Urinary bladder (tissue), 4 donors: ENCODE measurements at places on chromosomes 3 and 15.

GRCh38 chr15:62165104-62165792, at the start of gene C2CD4B:
Gene C2CD4B, minus strand, starts transcription at chr15:62165285. Its CDS starts 301 bp downstream, at chr15:62164984.
- DNase-seq = no peak

- DNase-seq = no peak
Observed at GRCh38 chr15:58182460-58183163, 44.4 kb downstream of the AQP9 start.

DNA sequence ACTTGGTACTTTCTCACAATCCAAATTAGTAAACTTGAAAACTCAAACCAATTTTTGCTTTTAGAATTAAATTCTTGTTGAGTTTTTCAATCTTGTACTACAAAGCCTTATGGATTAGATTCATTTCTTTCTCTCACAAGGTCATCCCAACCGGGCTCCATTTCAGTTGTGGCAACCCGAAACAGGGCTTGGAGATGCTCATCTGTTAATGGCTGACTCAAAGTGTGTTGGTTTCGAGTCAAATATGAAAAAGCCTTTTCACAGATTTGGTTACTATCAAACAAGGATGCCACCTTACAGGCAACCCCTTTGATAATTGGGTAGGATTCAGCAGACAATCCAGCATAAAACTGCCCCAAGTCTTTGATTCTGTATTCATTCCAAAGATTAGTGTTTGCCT, 1.8 kb downstream of the EPM2AIP1 start:
- no peak for DNase-seq

GRCh38 chr15:65404186-65404872, 18.4 kb downstream of the IGDCC4 start:
- no peak for DNase-seq

DNA sequence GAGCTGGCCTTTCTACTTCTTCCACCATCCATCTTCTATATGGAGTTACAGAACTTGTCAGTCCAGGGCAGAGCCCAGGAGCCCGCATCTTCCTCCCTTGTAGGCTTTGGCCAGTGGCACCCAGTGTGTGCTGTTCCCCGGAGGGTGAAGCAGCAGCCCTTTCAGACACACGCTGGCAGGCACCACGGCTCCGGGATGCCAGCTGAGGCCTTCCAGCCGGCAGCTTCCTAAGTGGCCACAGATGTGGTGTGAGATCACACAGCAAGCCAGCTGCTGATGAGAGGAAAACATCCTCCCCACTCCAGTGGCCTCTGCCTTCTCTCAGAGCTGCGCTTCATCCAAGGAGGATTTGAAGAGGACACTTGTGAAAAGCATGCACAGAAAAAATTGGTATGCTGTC, 24.1 kb downstream of the CRABP1 start:
- no peak for DNase-seq

DNA sequence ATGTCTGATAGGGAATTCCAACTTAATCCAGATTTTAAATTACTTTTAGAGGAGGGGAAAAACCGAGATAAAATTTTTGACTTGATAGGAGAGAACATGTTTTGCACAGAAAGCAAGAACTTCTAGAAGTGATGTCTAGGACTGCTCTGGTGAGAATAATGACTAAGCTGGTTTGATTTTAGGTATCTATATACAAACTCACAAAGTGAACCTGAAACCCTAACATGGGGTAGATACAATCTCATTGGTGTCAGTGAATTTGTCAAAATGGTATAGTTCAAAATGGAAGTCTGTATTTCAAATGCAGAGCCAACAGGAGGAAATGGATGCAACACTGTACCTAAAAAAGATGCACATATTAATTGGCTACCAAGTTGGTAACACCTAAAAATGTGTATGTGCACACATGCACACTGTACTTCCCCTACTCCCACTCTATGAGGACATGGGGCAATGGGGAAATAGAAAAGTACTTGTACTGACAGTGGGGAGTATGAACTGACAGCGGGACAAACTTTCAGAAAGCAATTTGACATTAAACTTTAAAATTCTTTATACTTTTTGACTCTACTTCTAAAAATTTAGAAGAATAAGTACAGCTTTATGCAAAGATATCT, 53.0 kb downstream of the NR1I2 start:
- no peak for DNase-seq

GRCh38 chr3:69081583-69082262, 1.6 kb upstream of the UBA3 start:
- DNase-seq = no peak

- no peak for DNase-seq
Observed at GRCh38 chr3:71318458-71318827, 265.1 kb downstream of the FOXP1 start.

DNA sequence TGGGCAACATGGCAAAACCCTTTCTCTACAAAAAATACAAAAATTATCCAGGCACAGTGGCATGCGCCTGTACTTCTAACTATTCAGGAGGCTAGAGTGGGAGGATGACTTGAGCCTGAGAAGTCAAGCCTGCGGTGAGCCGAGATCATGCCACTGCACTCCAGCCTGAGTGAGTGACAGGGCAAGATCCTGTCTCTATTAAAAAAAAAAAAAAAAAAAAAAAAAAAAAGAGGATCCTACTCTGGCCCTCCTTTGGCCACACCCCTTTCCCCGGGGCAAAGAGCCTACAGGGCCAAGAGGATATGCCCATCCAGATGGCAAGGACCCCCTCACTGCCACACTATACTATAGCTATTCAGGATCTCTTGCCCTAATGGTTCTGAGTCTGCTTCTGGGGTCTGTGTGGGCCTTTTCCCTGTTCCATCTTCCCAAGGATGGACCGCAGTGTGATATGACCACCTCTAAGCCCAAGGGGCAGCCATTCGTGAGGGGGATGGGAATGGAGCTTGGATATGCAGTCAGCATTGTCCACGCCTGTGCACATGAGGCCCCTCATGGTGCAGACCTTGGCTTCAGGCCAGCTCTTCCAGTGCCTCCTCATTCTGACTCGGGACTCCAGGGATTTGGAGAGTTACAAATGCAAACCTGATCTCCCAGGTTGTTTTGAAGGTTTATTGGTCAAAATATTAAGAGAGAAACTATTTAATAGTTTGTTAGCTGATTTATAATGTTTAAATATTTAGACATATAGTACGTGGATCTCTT, 7.3 kb downstream of the TYRO3 start:
- no peak for DNase-seq

DNA sequence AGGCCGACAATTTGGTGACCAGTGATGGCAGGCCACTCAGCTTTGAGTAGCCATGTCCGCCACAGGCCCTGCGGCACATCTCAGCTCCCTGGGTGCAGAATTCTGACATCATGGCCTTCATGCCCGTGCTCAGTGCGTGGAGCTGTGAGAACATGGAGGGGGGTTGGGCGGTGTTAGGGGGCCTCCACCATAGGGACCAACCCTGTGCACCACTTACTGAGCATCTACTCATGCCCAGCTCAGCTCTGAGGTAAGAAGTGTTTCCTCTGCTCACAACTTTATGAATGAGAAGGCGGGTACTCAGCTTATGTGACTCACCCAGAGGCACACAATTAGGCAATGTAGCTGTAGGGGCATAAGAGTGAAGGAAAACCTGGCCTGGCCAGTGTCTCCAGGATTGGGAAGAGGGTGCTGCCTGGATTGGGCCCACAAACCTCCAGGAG, 10.5 kb downstream of the ACOX2 start:
- DNase-seq = no peak

DNA sequence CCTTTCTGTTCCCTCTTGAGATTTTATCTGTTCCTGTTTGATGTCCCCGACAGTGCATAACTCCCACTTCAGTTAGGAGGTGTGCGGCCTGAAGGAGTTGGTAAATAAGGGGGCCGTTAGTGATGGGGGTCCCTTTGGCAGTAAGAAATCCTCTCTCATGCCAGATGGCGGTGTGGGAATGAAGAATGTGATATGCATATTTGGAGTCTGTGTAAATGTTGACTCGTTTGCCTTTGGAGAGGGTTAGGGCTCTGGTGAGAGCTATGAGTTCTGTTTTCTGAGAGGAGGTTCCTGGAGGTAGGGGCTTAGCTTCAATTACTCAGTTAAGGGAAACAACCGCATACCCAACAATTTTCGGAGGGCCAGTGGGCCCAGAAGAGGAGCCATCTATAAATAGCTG, 38.8 kb upstream of the RNF7 start:
- DNase-seq = no peak

DNA sequence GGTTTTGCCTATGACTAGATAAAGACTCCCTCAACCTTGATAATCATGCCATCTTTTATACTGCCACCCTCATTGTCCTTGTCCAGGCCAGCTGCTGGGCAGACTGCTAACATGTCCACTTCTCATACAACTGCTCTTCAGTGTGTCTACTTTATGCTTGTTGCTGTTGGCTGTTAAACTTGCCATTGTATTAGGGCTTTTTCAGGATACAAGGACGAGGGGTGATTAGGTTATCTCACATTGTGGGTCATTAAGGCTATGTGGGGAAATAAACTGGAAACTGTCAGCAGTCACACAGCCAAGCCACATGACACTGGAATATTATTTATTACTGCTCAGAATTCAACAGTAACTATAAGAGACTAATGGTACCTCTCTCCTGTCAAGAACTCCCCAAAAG, 36.1 kb downstream of the STARD9 start:
- no peak for DNase-seq

GRCh38 chr15:55835866-55836265, 92.9 kb upstream of the PRTG start:
- no peak for DNase-seq

GRCh38 chr3:140753865-140754754, 76.2 kb downstream of the TRIM42 start:
- no peak for DNase-seq

- DNase-seq = no peak
Observed at GRCh38 chr15:88897456-88898194, 2.3 kb upstream of the HAPLN3 start.

GRCh38 chr15:42068601-42069000, 25.8 kb downstream of the PLA2G4D start:
- no peak for DNase-seq

- no peak for DNase-seq
Observed at GRCh38 chr3:58604031-58604430, 26.8 kb upstream of the FAM107A start.

DNA sequence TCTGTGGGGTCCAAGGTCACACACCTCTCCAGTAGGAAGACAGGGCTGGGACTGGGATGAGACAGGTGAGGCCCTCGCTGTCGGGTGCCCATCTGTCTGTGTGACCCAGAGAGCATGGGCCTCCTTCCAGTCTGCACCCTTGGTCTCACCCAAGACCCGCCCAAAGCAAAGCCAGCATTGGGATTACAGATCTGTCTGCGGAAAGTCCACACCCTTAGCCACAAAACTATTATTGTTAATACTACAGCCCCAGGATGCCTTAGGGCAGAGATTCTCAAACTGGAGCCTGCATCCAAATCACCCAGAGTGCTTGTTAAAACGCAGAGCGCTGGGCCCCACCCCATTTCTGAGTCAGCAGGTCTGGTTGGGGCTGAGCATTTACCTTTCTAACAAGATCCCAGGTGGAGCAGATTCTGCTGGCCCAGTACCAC, 58.5 kb upstream of the ZNF148 start:
- DNase-seq = no peak

DNA sequence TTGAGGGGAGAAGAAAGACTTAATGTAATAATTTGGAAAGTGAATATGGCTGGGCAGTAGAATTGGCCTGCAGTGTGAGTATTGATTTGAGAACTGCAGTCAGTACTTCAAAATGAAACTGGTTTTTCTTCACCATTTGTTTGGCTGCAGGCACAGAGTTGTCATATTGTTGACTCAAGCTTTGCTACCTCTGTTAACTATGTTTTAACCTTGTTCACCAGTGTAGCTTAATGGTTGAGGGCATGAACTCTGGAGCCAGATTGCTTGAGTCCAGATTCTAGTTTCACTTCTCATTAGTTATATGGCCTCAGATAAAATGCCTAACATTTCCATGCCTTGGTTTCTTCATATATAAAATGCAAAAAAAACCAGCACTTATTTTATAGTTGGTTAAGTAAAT, 64.1 kb downstream of the CFAP44 start:
- DNase-seq = no peak

GRCh38 chr15:53522991-53523390, 236.5 kb downstream of the WDR72 start:
- DNase-seq = no peak

- no peak for DNase-seq
Observed at GRCh38 chr3:150293401-150294001, 114.6 kb upstream of the TSC22D2 start.

DNA sequence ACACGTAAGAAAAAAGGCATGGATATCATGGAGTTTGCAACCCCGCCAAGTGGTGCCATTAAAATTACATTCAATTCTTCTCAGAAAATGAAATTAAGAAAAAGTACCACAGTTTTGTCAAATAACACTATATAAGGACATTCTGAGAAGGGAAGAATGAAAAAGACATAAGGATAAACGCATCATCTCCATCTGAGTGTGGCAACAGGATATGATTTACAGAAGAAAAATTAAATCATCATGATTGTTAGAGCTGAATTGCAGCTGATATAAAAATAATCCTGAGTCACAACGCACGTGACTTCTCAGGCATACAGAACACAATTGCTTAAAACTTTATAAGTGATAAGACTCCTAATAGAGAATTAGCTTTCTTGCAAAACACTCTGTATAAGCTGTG, 133.8 kb downstream of the GREM1 start:
- no peak for DNase-seq

- DNase-seq = no peak
Observed at GRCh38 chr3:114362815-114363214, 69.0 kb downstream of the TIGIT start.

DNA sequence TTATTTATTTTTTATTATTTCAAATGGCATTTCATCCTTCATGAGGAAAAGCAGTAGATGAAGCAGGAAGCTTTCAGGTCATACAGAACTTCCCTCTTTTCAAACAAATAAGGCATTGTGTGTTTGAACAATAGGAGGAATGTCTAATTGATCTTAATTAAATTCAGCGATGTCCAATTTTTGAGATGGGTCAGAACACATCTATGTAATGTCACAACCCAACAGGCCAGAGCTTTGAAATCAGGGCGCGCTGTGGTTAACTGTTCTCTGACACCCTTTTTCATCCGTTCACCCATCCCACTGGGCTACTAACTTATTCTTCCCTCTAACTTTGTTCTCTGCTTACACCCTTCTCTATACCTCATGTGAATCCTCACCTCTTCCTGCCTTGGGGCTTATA, 510.5 kb downstream of the FOXP1 start:
- DNase-seq = no peak

GRCh38 chr3:99648101-99648500, 9.7 kb downstream of the COL8A1 start:
- no peak for DNase-seq

DNA sequence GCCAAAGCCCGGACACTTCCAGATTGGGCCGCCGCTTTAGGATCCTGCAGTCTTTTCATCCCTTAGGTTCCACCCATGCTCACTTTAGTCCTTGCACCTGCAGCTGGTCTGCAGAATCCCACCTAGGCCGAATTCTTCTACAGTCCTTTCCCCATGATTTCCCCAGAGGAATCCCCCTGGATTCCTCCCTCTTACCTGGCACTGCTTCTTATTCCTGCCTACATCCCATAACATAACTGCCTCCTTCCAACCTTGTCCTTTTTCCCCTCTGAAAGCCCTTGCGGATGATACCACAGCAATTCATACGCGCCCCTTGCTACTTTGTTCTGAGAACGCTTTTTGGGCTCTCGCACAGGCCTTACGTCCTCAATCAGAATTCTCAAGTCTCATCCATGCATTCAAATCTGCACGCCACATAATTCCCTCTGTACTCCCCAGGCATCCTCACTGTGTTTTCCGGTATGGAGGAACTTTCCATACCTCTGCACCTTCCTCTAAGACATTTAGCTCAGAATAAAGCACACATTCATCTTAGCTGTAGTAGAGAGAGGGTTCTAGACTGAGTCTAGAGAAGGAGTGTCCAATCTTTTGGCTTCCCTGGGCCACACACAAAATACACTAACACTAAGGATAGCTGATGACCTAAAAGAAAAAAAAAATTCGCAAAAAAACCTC, 619 bp downstream of the EIF2AK4 start:
- no peak for DNase-seq
